HT-29 (cell line): ENCODE measurements at places on chromosomes 1 and 21.

- DNase-seq: no peak
These were observed 5.6 kb downstream of the SH3BP5L start for GRCh38 chr1:248820041-248820585.

DNA sequence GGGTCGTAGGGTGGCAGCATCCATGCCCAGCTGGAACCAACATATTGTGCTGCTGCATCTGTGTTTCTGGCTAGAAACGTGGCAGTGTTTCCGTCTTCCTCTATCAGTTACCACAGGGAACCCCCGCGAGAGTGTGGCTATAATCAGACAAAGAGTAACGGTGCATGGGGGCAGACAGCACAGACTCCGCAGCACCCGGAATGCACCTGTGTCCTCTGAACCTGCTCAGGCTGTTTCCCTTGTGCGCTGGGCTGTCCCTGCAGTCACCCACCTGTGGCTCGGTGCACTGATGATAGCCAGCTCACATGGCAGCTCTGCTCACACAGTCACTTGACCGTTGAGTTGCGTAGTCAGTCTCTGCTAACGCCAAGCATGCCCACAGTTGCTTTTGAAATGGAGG, 11.4 kb upstream of the PCBP3 start:
- DNase-seq: no peak

DNA sequence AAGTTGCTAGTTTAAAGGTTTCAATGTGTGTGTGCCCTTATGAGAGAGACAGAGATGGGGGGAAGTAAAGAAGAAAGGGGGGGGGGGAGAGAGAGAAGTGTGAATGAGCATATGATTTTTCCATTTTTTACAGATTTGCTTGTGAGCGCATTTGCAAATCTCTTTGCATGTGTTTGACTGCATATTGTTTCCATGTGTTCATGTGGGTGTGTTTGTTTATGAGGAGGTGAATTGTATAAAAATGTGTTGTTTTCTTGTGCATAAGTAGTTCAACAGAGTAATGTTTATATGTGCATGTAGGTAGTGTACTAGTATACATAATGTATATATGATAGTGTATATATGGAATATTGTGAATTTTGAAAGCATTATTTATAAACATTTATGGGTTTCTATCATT, 205.9 kb upstream of the SPAG17 start:
- DNase-seq: no peak

DNA sequence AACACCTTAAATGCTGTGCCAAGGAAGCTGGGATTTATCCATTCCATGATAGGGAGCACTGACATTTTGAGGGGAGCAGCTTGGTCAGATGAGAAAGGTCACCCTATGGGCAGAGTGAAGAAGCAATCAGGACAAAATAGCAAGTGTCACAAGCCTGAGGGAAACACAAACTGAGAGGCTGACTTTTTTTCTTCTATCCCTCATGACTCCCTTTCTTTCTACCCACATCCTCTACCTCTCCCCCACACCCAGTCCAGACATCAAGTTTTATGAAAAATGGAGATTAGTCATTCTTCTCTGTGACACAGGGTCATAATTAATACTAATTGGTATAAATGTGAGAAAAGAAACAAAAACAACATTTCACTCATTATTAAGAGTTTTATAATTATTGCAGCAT, 103.1 kb downstream of the SLC25A24 start:
- DNase-seq: no peak

- no peak for DNase-seq
These were observed 1208.3 kb upstream of the B3GALT2 start for GRCh38 chr1:194394676-194395075.

GRCh38 chr1:63857478-63857877, 83.7 kb downstream of the ROR1 start:
- no peak for DNase-seq

DNA sequence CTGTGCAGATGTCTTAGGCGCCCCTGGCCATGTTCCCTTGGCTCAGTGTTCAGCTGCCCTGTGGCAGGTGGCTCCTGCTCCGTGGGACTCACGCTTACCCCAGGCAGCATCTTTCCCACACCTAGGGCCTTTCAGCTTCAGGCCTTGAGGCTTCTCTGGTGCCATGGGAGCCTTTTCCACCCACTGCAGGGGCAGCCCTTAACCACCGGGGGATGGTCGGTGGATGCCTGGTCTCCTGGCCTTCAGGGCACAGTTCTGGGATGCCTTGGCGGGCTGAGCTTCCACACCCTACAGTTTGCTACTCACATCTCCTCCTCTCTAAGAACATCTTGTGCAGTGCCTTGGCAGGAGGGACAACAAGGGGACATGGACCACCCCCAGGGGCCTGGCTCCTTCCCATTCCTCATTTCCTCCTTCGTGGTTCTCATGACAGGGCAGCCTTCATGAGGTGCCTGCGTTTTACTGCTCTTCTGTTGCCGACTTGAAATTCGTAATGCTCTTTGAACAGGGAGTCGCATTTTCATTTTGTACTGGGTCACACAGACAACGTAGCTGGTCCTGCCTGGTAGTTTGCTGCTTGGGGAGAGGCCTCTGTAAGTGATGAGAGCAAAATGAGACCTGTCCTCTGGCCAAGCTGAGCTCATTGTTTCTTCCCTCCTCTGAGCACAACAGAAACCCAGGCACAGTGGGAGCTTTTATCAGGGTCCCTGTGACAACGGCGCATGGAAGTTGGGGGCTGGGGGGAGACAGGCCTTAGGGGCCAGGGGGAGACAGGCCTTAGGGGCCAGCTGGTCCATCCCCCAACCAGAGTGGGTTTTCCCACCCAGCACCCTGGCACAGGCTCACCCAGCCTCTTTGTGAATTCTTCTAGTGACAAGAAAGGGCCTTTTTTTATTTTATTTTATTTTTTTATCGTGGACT, 62.0 kb upstream of the NEK2 start:
- no peak for DNase-seq

DNA sequence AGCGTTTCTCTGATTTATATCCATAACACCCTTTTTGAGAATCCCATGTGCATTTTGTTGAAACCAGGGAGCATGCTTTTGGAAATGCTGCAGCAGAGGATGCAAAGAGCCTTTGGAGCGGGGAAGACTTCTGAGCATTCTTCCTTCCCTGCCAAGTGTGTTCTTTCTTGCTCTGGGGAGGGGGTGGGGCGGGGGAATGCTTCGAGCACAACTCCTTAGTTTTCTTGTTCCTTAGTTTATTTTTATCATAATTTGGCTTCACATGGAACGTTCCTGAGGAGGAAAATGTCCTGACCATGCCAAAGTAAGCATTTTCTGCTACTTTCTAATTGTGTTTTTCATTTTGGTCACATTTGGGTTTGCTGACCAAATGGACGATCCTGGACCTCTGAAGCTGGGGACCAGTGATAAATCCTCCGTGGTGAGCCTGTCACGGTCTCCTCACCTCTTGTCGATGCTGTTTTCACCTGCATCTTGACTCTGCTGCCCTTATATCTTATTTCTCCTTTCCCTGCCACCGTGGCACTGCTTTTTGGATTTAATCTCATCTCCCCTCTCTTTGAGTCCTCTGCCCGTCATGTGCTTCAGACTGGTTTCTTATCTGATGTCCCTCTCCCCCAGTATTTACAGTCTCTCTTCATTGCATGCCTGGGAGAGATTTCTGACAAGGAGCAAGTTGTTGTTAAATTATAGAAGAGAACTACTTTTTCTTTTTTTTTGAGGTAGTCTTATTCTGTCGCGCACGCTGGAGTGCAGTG, 2.4 kb downstream of the CTPS1 start:
- no peak for DNase-seq

GRCh38 chr1:85894651-85895050, 186.4 kb upstream of the ZNHIT6 start:
- DNase-seq: peak; percentile 28

GRCh38 chr1:37831809-37832208, 23.8 kb upstream of the YRDC start:
- DNase-seq: no peak

DNA sequence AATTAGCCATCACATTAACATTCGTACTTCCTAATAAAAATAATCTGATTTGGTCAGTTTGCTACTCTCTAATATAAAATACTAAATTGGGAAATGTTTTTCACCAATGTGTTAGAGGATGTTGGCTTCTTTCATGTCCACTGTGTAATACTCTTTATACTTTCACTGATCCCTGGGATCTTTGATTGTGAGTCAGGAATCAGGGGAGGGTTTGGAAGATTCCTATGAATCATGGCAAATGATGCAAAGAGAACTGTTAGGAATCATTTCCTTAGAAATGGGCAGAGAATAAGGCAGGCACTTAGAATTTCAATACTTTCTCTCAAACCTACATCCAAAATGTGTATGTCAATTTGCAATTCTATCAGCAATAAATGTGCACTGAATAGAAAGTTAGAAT, 31.0 kb downstream of the KRTAP24-1 start:
- no peak for DNase-seq

GRCh38 chr1:89725631-89726030, 92.7 kb downstream of the LRRC8C start:
- no peak for DNase-seq

DNA sequence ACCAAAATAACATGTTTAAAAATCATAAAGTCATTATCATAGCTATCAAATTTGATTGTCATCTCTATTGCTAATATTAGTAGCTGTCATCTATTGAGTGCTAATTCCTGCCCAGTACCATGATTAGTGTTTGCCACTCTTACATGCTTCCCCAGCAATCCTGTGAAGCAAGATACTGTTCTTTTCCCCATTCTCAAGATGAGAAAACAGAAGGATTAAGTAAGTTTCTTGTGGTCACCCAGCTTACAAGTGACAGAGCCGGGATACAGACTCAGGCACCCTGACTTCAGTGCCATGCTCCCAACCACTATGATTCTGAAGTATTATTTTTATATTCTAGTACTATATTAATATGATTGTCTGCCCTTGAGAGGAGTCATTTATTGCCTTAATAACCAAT, 36.5 kb downstream of the LRRC8C start:
- no peak for DNase-seq

DNA sequence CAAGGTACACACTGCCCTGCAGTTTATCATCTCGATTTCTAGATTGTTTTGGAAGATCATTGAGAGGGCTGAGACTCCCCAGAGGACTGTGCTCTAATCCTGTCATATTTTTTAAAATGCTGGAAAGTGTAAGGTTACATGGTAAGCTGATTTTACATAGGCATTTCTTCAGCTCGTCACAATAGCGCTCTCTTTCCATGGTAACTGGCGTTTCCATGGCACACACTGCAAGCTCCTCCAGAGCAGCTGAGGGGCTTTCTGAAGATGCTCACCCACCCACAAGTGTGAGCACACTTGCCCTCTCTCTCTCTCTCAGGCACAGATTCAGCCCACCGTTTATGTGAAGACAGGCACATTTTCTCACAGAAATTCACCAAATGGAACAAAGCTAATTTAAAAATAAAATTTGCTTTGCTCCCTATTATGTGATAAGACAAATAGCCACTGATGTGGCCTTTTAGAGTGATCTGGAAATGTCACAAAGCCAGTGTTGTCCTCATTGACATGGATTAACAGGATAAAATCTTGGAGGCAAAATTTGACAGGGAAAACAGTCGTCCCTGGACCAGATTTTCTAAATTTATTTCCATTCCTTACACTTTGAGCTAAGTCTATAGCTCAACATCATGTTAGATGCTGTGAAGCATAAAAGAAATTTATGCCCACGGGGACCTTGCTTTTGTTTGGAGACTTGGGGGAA, 421.5 kb downstream of the RWDD3 start:
- DNase-seq: no peak

DNA sequence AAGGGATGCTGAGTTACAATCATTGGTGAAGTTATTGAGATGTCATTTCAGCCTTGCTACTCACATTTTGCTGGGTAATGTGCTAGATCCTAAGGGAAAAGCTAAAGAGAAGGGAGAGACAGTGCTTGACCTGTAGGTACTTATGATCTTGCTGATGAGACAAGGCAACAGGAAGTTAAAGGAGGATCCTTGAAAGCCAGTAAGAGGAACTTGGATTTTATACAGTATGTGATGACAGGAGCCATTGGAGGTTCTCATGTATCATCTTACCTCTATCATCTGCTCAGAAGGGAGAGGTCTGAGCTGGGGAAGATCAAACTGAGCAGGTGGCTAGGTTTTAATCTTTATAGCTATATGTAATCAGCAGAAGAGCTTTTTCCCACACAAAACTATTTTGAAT, 6.3 kb downstream of the APOBEC4 start:
- no peak for DNase-seq

- DNase-seq: peak; percentile 68
These were observed 74.1 kb downstream of the XCL2 start for GRCh38 chr1:168469690-168470089.

GRCh38 chr1:235998812-235999211, 66.1 kb downstream of the NID1 start:
- no peak for DNase-seq

- DNase-seq: no peak
These were observed 55.1 kb downstream of the PLPP3 start for GRCh38 chr1:56524263-56524662.

- DNase-seq: no peak
These were observed 192.8 kb downstream of the LTN1 start for GRCh38 chr21:28799926-28800325.

GRCh38 chr1:217164403-217164802, 441.2 kb upstream of the ESRRG start:
- no peak for DNase-seq

GRCh38 chr1:110242731-110243130, 32.6 kb downstream of the KCNC4 start:
- no peak for DNase-seq
